ENCODE measurements at places on chromosomes 13 and 19.

GRCh38 chr13:40336228-40337221 is 329.9 kb downstream of the FOXO1 start:
- no peak for DNase-seq

- no peak for DNase-seq
These were observed 2.0 kb downstream of the RPL36 start for GRCh38 chr19:5691822-5692722.

- DNase-seq: no peak
These were observed 6.4 kb upstream of the MAP2K7 start for GRCh38 chr19:7897292-7897691.

DNA sequence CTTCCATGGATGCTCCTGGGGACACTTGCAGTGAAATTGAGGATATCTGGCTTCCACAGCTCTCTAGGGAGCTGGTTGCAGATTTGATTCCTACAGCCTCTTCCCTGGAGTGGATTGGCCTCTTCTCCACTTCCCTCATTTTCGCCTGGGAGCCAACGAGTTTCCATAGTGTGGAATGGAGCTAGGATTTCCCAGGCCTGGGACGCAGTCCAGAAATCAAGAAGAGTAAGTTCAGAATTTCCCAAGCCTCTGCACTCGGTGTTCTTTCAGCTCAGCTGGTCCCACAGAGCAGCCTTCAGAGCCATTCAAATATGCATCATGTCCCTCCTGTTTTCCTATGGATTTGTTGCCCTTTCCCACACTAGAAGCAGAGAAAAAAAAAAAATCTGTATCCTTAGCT is 68.2 kb downstream of the RAP2A start:
- no peak for DNase-seq

- DNase-seq: no peak
These were observed 225.2 kb upstream of the TSHZ3 start for GRCh38 chr19:31574251-31574973.

GRCh38 chr13:31996601-31997000 is 35.0 kb upstream of the FRY start:
- DNase-seq: no peak
